Natural killer cell treated with Interleukin-12 subunit alpha and Interleukin-12 subunit beta and Interleukin-15 and Interleukin-18, amount 100 ng/mL, for 72 hours (primary cell): ENCODE measurements at places on chromosomes 13 and 19.
A peak's percentile ranks its signal among the peaks of the same experiment; 100 is the strongest.

GRCh38 chr19:41019346-41019745 lies 28.3 kb downstream of the CYP2B6 start:
- DNase-seq = no peak

- DNase-seq = no peak
Observed at GRCh38 chr13:23695196-23695595, 125.0 kb downstream of the TNFRSF19 start.

DNA sequence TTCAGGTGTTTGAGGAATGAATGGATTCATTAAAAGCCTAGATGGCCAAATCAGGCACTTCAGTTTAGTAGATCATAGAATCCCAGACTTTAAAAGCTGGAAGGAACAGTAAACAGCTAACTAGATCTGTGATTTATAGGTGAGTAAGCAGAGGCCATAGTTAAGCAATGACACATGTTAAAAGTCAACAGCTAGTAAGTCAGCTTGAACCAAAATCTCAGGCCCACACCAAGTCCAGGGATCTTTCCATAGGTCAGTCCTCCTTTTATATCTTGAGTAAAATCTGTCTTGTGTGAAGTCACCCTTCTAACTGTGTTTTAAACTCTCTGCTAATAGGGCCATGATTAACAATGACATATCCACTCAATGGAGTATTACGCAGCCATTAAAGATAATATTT lies 275.5 kb upstream of the SOX21 start:
- DNase-seq = no peak

GRCh38 chr13:22903925-22904324 lies 276.9 kb upstream of the SGCG start:
- DNase-seq = no peak

DNA sequence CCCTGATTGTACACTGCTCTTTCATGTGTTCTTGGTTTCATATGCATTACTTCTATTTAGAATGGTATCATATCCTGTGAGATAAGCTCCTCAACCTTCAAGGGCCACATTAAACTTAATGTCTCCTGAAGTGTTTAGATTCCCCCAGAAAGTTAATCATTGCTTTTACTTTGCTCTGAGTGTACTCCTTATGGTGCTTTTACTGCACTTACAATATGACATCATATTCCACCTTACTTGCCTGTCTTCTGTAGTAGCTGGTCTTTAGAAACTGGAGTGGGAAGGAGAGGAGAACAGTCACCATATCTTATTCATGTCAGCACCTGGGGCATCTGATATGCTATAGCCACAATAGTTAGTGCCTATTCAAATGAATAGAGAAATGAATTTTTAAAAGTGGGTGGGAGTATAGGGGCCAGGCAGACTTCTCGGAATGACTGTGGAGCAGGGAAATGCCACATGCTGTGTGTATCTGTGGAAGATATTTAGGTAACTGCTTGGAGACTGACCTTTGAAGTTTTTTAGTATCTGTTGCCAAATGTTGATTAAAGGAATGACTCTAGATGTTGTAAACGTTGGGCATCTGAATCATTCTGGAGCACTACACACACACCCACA lies 40.2 kb downstream of the SLAIN1 start:
- DNase-seq = no peak

GRCh38 chr13:98246538-98247172 lies 69.6 kb upstream of the RNF113B start:
- no peak for DNase-seq

DNA sequence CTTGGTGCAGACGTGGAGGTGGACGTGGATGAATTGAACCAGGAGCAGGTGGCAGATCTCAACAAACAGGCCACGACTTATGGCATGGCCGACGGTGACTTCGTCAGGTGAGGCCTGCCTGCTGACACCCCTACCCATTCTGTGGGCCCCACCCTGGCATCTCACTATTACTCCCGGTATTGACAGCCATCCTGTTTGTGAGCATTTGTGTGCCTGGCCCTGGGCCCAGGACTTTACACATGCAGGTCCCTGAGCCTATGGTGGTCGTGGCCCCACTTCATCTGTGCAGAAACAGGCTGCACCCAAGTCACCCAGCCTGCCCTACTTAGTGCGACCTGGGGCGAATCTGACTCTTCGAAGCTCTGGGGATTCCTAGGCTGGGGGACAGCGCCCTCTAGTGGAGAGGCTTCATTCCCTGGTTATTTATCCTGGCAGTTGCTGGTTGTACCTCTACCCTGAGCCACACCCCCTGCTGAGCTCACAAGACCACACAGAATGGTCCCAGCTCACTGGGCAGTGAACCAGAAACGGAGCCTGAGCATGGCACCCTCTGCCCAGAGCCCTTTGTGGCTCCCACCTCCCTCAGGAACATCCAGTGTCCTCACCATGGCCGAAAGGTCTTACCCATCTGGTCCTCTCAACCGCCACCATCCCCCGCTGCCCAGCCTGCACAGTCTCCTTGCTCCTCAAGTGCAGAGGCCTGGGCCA lies 16.9 kb downstream of the ZNF296 start:
- DNase-seq = peak; percentile 80

- DNase-seq = no peak
Observed at GRCh38 chr19:954272-954671, 28.4 kb downstream of the ARID3A start.
